ENCODE measurements at places on chromosomes 4 and X.

GRCh38 chr4:159516556-159517140 is 413.8 kb downstream of the RAPGEF2 start:
- no peak for DNase-seq

DNA sequence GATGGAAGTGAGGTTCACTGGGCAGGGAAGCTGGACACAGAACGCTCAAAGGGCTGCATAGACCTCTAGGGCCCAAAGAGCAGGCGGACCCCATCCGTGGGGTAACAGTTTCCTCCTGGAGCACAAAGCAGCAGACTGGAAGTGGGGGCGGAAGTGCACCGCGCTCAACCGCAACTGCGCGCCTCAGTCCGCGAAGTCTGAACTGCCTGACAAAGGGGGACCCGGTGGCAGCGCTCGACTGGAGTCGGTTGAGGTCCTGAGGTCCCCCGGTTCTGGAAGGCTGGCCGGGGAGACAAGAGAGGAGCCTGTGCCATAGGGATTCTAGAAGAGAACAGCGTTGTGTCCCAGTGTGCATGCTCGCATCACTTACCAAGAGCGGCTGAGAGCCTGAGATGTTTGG is 58.5 kb downstream of the ALPK1 start:
- DNase-seq = no peak

DNA sequence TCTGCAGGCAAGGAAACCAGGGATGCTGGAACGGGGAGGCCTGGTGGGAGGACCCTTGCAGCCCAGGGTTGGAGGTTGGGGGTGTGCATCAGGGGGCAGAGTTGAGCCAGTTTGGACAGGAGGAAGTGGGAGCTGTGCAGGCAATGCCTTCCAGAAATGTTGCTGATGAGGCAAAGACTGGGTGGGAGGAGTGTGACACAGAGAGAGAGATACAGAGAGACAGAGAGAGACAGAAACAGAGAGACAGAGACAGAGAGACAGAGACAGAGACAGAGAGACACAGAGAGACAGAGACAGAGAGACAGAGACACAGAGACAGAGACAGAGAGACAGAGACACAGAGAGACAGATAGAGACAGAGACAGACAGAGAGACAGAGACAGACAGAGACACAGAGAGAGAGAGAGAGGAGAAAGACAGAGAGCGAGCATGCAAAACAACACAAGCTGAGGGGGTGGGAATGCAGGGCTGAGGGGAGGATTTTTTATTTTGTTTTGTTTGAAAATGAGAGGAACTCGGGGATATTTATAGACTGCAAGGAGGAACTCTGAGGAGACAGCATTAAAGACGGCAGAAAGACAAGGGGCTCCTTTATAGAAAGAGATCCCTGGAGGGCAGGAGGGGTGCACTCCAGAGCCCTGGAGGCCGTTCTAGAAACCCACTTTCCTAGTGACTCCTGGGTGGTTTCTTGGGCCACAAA is 1.9 kb upstream of the HAUS3 start:
- peak; percentile 12 for DNase-seq

- no peak for DNase-seq
Measured at GRCh38 chr4:185591679-185592141, 56.4 kb upstream of the PDLIM3 start.

DNA sequence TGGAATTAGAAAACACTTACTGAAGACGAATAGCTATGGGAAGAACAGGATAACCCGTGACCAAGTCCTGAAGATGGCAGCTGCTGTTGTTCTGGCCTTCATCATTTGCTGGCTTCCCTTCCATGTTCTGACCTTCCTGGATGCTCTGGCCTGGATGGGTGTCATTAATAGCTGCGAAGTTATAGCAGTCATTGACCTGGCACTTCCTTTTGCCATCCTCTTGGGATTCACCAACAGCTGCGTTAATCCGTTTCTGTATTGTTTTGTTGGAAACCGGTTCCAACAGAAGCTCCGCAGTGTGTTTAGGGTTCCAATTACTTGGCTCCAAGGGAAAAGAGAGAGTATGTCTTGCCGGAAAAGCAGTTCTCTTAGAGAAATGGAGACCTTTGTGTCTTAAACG is 2.4 kb downstream of the AGTR2 start:
- DNase-seq = no peak

DNA sequence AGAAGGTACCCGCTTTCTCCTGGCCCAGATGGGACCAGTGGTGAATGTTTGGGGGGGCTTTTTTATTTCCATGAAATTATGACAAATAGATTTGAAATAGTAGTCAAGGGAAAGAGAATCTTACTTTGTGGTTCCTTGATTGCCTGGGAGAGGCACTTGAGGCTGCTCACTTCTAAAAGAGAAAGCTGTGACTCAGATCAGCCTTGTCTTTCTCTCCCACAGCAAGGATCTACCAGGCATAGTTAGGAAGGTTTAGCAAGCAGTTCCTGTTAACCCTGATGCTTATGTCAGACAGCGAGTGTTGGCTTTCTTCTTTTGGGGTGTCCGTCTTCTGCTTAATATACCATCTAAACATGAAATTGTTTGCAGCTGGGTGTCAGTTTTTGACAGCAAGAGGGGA is 114.5 kb downstream of the TSPAN7 start:
- no peak for DNase-seq

DNA sequence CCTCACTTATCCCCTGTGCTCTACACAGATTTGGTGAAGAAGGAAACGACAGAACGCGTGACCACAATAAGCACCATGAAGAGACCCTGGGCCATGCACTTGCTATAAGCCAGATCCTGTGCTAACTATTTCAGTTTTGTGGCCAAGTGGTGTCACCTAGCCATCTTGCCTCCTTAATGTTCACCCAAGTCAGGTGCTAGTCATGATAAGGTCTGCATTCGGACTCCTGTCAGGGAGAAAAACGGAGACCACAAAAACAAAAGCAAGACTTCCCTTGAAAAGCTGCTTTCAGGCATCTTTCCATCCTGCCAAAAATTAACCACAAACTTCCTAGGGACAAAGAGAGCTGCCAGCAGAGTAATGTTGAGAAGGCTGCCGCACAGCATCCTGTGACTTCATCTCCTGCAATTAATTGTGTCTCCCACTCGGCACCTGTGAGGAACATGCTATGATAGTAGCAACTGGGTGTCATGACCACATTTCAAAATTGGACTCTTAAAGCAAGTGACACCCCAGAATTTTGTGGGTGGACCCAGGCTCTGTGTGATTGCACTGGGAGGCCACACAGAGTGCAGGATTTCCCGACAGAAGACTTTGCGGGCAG is 8.8 kb upstream of the IDS start:
- DNase-seq = no peak

DNA sequence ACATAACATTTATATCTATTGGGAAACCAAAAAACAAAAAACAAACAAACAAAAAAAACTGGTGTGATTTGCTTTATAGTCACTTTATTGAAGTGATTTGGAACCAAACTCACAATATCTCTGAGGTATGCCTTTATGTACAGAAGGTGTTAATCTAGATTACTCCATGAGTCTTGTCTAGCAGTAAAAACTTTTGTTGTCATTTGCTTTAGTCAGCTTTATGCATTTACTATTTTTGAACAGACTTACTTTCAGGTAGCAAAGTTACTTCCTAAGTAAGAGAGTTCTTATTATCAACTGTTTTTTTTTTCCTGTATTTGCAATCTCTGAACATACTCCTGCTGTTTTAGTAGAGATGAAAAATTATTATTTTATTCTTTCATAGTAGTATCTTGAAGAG is 39.5 kb downstream of the RAP1GDS1 start:
- no peak for DNase-seq

GRCh38 chr4:172521248-172521647 is 647.4 kb upstream of the GALNT7 start:
- DNase-seq = no peak
